Left ventricle myocardium superior (tissue), 1 donor: ENCODE measurements at places on chromosomes 12 and 14. TPM values are rescaled to one million over a fixed set of nuclear protein-coding genes. Genes with fewer than 3 reads are reported as not detected.

NTF3 gene
- total RNA-seq: 1.1 TPM

IFNG-AS1 gene
- not detected for total RNA-seq

LYZ gene
- 51.1 TPM for total RNA-seq

MYH6 gene
- total RNA-seq: 4,258 TPM

TAS2R20 gene
- total RNA-seq: 0.42 TPM

GALNT16 gene
- total RNA-seq: 101 TPM

MAP3K9 gene
- 1.6 TPM for total RNA-seq

REP15 gene
- total RNA-seq: 7.5 TPM

OVCH1 gene
- 0.07 TPM for total RNA-seq

FOXN4 gene
- total RNA-seq: not detected

PRH2 gene
- not detected for total RNA-seq

FGF6 gene
- total RNA-seq: not detected

BCL11B gene
- 0.20 TPM for total RNA-seq

KRT83 gene
- not detected for total RNA-seq

USP44 gene
- total RNA-seq: 1.0 TPM

ZDHHC22 gene
- not detected for total RNA-seq

GPR137C gene
- 0.47 TPM for total RNA-seq

FAR2 gene
- total RNA-seq: 3.2 TPM

VRTN gene
- total RNA-seq: not detected

RNASE2 gene
- total RNA-seq: 2.9 TPM

CLEC2A gene
- not detected for total RNA-seq

TRHDE gene
- total RNA-seq: 0.35 TPM

TEX52 gene
- not detected for total RNA-seq

RGS6 gene
- 26.0 TPM for total RNA-seq

RABGGTA gene
- total RNA-seq: 19.4 TPM

TCL1B gene
- not detected for total RNA-seq
